NCI-H1105 treated with DMSO at 0.1 percent for 48 hours (cell line): ENCODE measurements at places on chromosomes 5 and 9.
A peak's percentile ranks its signal among the peaks of the same experiment; 100 is the strongest.

GRCh38 chr9:89853161-89853560 is 248.3 kb downstream of the GADD45G start:
- no peak for DNase-seq

GRCh38 chr9:80094176-80094771 is 522.5 kb downstream of the TLE4 start:
- DNase-seq: no peak

GRCh38 chr9:98897745-98898144 is 46.0 kb upstream of the COL15A1 start:
- DNase-seq: no peak

GRCh38 chr5:73947906-73948640 is 322.1 kb downstream of the ARHGEF28 start:
- DNase-seq: peak; percentile 77

DNA sequence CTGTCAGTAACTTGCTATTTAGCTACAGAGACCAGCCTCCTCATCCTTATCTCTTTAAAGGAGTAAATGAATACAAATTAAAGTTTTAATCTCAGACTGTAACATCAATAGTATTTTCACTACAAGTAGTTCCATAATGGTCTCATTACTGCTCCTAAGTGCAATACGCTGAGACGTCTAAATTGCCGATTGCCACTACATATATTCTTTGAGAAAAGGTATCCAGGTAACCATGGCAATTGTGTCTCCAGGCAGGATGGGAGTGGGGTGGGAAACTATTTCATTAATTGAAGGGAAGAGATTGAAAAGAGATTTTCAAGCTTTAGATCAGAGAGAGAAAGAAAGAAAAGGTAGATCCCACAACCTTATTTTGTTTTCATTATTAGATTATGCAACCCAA is 65.5 kb upstream of the PPP2R2B start:
- DNase-seq: no peak

DNA sequence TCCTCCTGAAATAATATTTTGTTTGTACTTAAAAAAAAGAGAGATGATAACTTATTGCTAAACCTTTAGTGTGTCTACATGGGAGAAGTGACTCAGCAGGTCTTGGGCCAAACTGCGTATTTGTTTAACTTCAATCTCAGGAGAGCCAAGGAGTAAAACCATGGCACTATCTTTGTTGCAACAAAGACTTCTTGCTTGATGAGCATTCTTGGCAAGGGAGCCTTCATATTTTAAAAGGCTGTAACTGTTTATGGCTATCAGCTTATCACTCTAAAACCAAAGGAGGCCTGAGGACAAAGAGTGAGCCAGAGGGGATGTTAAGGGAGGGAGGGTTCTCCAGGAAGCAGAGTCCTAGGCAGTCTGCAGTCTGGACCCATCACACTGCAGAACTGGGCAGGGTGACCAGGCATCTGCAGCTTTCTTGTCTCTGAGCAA is 216.2 kb upstream of the S1PR3 start:
- no peak for DNase-seq

DNA sequence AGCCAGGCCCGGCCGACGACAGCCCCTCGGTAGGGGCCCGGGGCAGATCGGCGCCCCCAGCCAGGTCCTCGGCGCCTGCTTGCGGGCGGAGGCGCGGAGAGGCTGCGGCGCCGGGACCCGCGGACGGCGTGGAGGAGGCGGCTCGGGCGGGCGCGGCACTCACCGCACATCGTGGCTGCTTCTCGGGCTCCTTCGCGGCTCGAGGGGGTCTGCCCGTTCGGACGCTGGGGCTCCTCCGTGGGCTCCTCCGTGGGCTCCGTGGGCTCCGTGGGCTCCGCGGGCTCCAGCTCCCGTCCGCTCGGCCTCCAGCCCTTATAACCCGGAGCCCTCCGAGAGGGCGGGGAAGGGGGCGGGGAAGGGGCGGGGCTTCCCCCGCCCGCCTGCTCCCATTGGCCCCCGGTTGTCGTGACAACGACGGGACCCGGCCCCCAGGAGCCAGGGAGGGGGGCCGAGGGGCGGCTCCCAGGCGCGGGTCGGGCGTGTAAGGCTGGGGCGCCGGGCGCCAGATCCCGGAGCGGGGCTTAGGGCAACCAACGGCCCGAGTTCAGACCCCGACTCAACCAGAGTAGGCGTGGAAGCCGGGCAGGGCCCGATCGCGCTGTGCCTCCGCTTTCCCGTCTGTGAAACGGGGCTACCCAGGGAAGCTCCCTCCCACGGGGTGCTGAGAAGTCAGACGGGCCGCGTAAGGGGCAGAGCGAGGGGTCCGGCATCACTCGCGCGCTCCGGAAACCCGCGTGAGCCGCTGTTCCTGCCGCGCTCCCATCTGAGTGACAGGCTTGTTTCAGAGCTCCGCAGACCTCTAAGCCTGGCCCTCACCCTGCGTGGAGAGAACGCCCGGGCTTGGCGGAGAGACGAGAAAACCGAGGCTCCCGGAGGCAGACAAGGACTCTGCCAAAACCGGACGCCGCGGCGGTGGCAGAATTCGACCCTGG is at the start of gene GFPT2:
Gene GFPT2, minus strand, starts transcription at position 289 of the 932 bp plus-strand sequence. Its CDS starts 119 bp downstream, at position 170.
- peak; percentile 49 for DNase-seq

DNA sequence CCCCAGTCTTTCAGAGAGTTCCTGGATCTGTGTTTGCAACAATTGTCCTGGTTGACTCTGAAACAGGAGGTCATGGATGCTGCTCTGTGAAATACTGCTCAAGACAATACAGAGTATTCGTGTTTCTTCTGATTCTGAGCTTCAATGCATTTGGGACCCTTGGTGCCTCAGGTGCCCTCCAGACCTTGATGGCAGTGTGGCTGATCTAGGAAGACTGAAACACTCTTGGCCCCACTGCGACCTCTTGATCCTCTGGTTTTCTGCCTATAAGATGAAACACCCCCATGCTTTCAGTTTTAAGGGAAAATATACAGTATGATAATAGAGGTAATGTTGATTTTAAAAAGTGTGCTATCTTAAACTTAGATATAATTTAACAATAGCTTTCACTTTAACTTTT is 67.6 kb downstream of the GDNF start:
- DNase-seq: no peak
